ENCODE measurements at places on chromosomes 4 and X.

GRCh38 chrX:3191201-3191600 is 149.9 kb downstream of the ARSF start:
- DNase-seq: no peak

DNA sequence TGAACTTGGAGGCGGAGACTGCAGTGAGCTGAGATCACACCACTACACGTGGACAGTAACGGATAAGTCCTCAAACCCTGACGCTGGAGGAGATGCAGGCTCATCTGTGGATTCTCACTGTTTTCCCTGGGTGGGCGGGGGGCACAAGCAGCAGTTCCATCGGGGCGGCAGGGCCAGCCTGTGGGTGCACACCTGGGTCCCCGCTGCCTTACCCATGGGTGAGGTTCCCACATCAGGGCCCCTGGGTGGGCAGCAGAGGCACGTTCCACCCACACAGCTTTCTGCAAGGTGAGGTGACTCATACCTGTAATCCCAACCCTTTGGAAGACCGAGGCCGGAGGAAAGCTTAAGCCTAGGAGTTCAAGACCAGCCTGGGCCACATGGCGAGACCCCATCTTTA is 56.6 kb upstream of the MXD4 start:
- no peak for DNase-seq

DNA sequence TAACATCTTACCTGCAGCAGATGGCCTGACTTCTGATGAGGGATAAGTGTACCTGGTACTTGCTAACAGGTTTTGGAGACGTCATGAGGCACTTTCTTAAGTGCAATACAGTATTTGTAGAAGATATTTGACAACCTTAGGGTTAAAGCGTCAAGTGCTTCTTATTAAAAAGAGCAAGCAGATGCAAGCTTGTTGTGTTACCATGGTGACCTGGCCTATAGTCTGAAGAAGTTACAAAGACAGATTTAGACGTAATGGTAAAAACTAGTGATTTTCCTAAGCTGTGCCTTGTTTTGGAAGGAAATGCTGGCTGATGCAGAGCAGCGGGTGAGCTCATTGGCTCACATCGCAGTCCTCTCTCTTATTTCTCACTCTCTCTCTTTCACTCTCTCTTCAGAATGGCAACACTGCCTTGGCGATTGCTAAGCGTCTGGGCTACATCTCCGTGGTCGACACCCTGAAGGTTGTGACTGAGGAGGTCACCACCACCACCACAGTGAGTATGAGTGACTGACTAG is 243.6 kb downstream of the ANK2 start:
- DNase-seq: no peak

DNA sequence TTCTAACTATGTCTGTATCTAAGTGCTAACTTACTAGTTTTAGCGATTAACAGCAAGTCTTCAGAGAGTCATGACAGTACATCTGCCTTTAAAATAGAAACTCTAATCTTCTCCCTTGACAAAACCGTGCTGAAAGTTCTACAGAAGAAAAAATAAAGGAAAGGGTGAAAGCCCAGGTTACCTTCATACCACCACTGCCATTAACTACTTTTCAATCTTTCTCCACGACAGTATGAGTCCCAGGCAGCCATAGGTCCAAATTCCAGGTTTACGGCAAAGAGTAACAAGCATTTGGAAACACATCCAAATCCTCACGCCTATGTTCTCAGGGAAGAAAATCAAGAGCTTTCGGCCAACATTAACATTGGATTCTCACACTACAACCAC is 12.4 kb upstream of the ZCCHC13 start:
- no peak for DNase-seq

DNA sequence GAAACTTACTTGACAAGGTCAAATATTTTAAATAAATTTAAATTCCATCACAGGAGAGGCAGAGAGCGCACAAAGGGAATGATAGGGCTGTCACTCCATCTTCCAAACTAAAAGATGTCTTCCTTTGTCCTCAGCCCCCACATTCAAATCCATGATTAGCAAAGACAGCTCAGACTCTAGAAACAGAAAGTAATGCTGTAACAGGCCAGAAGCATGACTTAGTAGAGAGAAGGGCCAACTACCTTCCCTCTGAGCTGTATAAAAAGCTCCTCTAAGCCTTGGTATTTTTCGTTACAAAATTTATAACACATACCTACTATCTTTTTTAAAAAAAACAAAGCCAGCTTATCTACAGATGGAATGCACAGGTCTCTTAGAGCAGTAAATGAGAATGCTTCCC is 207.4 kb downstream of the MAPK10 start:
- no peak for DNase-seq
